NB4 (cell line): ENCODE measurements at places on chromosomes 2 and 18.

DNA sequence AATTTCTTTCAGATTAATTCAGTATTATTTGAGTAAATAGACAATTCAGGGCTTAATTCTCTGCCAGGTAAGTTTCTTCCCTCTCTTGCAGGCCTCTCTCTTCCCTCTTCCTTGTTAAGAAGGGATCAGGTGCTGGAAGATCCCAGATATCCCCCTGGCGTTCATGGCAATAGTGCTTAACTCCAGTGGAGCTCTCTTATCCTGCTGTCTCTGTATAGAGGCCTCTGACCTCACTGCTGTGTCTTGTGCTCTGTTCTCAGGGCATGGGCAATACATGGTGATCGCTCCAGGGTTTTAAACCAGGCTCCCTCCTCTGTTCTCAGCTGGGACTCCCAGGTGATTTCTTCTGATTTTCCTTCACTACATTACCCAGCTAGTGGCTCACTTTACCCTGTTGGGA lies 226.8 kb downstream of the MC4R start:
- DNase-seq = peak; percentile 33

DNA sequence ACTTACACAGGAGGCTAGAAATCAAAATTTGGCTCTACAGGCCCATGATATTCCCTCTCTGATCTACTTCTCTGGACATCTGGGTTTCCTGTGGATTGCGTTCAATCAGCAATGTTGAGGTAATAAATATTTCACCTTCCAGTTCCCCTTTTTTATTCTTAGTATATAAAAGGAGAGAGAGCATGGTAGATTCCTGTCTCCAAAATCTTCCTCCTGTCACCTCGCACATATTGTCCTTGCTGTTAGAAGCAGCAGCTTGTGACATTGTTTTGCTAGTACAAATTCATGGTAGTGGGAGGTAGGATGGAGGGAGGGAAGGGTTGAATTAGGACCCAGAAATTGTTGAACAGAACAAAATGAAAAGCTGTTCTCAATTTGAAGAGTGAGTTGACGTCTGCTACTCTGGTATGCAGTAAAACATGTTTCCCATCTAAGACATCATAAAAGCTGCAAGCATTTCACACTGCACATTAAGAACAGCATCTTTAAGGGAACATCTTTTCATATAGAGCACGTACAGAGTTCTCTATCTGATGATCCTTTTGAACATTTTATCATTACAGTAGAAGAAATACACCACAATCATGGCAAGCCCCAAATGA lies 156.4 kb downstream of the RDH14 start:
- DNase-seq = no peak

- no peak for DNase-seq
Observed at GRCh38 chr2:19990416-19990728, 467 bp upstream of the WDR35 start.

GRCh38 chr2:64516651-64517510 lies 7.2 kb upstream of the AFTPH start:
- DNase-seq = no peak

GRCh38 chr2:68708629-68709028 lies 26.0 kb upstream of the ARHGAP25 start:
- DNase-seq = no peak

- peak; percentile 42 for DNase-seq
Observed at GRCh38 chr18:22983175-22983574, 50.0 kb downstream of the RBBP8 start.

DNA sequence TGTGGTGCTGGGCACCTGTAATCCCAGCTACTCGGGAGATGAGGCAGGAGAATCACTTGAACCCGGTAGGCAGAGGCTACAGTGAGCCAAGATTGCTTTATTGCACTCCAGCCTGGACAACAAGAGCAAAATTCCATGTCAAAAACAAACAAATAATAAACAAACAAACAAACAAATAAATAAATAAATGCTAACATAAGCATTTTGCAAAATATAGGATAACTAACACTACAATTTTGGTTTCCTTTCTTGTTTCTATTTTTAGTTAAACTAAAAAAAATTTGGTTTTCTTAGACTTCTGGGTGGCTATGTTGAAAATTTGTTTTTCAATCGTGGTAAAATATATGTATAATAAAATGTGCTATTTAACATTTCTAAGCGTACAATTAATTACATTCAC lies 115.0 kb upstream of the ZNF516 start:
- no peak for DNase-seq
